Left cardiac atrium (tissue), 4 donors: ENCODE measurements at places on chromosomes 16 and 17. TPM values are rescaled to one million over a fixed set of nuclear protein-coding genes. Genes with fewer than 3 reads are reported as not detected.

CDC6 gene
- total RNA-seq: 1.3 TPM

MYH2 gene
- not detected for total RNA-seq

DNA sequence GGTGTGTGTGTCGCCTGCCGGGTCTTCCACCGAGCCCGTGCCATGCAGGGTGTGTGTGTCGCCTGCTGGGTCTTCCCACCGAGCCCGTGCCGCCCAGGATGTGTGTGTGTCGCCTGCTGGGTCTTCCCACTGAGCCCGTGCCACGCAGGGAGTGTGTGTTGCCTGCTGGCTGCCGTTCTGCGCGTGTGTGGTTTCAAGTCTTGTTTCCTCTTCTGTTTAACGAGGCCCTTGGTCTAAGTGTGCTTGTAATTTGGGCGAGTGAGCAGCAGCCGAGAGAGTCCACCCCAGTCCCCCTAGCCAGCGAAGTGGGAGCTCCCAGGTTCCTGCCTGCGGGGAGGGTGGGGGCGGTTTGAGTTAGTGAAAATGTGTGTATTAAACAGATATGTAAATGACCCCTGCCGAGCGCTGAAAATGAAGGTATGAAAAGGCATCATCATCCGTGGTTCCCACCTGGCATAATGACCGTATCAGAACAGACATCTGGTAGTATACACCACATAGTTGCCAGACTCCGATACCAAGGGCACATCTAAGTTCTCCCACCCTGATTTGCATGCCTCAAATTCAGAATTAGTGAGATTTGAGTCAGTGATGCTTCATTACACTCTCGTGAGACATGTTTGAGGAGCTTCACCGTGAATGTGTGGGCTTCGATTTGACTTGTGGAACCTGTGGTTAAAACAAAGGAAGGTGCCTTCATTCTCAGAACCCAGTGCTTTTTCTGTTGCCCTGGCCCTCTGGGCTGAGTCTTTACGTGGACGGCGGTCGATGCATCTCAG, 114.5 kb upstream of the CHMP6 start:
- peak; percentile 9 for DNase-seq

DNA sequence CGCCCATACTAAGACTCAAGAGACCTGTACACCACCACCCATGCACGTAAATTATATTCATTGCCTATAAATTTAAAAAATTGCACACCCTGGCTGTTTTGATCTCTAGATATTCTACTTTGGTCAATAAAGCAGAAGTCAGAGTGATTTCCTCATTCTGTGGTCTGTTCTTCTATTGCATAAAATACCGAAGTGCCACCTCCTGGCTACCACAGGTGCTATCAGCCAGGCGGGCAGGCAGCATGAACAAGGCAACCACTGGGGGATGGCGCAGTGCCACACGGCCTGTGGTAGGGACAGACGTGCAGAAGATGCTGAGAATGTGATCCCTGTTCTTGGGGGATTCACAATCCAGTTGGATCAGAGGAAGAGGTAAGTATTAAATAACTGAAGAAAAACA, 122.3 kb downstream of the CDK5R1 start:
- DNase-seq: peak; percentile 34

- no peak for DNase-seq
Observed at GRCh38 chr17:39096508-39097149, 54.8 kb downstream of the PLXDC1 start.

DNA sequence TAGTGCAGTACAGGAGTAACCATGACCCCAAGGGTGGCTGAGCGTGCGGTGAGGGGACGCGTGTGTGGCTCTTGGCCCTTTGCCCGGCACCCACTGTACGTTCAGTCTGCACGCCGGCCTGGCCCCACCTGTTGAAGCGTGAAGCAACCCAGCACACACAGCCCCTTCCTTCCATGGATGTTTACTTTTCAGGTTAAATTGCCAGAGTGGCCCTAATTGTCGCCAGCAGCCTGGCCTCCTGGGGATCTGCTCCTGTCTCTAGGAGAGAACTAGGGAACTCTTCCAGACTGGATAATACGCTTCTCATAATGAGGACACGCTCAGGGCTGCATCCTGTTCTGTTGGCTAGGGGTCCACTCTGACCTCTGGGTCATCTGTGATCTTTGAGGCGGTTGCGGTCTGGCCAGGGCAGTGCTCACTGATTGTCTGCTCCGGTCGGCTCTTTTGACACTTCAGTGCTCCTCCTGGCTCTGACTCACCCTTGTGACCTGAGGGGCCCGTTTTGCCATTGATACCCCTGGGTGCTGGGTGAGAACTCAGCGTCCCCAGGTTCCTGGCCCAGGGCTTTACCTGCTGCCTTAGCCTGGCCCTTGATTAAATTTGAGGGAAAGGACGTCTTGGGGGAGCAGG, 27.7 kb downstream of the TPSG1 start:
- no peak for DNase-seq

DNA sequence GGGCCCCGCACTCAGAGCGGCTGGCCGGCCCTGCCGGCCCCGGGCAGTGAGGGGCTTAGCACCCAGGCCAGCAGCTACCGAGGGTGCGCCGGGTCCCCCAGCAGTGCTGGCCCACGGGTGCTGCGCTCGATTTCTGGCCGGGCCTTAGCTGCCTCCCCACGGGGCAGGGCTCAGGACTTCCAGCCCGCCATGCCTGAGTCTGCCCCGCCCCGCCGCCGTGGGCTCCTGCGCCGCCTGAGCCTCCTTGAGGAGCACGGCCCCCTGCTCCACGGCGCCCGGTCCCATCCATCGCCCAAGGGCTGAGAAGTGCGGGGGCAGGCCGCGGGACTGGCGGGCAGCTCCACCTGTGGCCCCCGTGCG, 67.9 kb upstream of the AMZ2 start:
- no peak for DNase-seq
